ENCODE measurements at places on chromosomes 7 and 10.

DNA sequence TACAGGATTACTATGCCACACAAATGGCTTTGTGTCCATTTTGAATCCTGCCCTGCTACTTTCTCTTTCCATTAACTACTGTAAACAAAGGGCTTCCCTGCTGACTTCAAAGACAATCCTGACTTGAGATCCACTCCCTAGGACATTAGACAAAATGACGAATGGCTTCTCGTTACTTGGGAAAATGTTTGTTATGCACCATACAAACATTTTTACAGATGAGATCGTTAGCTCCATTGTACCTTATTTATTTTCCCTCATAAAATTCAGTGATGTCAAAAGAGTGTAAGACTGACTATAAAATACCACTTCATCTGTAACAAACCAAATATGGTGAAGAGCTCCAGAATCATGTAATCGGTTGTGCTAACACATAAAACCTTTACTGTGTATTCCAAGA, 121.8 kb downstream of the CD36 start:
- no peak for DNase-seq

DNA sequence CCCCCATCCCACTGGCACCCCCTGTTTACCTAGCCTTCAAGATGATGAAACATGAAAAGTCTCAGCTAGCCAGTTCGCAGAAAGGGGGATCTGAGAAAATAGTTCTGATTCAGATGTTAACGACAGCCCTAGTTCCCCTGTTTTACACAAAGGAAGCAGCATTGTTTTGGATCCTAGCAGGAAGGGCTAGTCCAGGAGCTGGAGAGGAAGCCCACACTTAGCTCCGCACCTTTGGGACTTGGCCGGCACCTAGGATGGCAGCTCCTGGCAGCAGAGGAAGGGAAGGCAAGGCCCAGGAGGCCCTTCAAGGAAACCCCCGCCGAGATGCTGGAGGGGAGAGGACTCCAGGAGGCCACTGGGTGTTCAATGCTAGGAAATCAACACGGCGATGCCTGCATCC, 29.0 kb upstream of the MGMT start:
- no peak for DNase-seq

DNA sequence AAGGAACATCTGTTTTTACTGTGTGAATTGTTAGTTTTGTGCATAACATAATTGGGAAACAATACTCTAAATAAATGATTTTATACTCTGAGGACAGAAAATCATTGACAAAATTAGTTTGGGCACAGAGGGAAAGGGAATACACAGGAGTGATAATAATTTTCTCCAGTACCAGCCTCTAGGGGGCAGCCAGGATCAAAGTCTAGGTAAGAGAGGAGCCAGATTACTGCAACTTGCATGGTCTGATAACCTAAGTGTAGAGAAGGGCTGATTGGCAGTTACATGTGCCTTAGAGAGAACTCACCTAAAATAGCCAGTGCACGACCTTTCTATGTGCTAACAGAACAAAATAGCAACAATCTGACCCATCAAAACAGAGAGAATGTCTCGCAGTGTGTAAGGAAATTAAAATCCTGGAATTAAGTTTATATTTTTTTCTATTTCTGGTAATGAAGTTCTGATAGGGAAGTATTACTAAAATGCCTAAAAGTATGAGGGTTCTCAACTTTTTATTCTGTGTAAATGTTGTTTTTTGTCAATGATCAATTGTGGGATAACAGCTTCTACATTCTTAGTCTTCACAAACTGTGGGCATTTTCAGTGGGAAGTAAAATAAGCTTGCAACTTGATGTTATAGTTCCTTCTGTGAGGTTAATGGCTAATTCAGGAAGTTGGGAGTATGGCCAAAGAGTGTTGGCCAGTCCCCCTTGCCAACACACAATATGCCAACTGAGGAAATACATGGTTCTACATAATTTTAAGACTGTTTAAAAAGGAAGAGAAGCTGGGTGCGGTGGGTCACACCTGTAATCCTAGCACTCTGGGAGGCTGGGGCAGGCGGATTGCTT, 66.4 kb downstream of the EXOC6 start:
- DNase-seq, result peak; percentile 54

DNA sequence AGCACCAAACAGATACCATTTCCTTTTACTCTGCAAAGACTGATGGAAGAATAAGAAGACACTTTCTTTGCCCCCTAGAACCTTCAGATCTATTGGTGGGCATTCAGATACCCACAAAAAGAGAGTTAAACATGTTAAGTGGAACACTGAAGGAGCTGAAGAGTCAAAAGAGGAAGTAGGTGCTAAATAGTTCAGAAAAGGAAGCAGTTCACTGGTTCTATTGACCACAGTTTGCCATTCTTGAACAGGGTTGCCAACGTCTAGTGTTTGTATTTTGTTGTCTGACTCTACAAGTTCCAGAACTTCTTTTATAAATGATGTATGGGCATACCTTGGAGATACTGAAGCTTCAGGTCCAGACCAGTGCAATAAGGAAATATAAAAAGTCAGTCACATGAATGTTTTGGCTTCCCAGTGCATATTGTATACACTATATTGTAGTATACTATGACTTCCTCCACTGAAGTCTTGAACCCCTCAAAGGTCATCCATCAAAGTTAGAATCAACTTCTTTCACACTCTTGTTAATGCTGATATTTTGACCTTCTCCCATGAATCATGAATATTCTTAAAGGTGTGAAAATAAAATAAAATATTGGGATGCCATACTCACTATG, 47.5 kb upstream of the AGR3 start:
- no peak for DNase-seq

DNA sequence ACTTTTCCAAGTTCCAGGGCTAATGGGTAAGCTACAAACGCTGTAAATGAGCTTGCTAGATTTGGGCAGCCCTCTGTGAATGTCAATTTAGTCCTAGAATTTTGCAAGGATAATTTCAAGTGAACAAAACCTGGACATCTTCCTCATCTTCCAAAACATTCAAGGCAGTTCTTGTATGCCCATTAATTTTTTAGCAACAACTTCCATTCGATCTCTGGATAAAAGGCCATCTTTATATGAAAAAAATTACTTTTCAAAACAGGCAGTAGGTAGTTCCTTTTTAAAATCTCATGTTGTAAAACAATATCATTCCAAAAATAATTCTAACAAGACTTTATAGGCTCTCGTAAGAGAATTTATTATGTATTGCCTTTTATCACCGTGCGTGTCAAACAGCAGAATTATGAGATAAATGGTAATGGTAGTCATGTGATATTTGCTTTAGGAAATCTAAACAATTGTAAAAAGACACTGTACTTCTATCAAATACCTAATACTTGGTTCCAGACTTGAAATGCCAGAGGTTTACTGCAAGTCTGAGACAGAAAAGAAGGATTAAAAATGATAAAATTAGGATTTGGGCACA, 143.7 kb upstream of the NRP1 start:
- DNase-seq, result no peak

Data from ureter (tissue), 1 donor.